Activated CD4-positive, alpha-beta T cell treated with anti-CD3 and anti-CD28 coated beads, Interleukin-2, Interleukin-4, amounts not matched to agents 100 ng/mL and 50 ng/mL, durations not matched to agents 16 hours and 8 hours (primary cell): ENCODE measurements at places on chromosomes 11 and 22.

DNA sequence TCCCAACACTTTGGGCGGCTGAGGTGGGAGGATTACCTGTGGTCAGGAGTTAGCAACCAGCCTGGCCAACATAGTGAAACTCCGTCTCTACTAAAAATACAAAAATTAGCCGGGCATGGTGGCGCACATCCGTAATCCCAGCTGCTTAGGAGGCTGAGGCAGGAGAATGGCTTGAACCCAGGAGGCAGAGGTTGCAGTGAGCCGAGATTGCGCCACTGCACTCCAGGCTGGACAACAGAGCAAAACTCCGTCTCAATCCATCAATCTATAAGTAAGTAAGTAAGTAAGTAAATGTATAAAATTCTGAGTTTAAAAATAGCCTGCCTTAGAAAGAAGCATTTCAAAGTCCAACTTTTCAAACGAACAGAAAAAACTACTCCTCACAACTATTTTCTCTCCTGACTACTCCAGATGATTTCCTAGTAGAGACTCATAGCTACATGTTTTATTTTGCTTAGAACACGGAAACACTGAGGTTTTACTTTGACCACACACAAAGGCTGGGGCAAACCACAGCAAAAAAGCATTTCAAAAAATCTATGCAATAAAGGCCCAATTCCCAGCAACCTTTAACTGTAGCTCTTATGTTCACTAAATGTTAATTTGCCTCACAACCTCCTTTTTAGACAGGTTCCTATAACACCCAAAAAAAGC lies 16.3 kb downstream of the SPTY2D1 start:
- DNase-seq = peak; percentile 74

- DNase-seq = peak; percentile 63
Measured at GRCh38 chr11:117818041-117818873, 6.3 kb downstream of the FXYD2 start.

DNA sequence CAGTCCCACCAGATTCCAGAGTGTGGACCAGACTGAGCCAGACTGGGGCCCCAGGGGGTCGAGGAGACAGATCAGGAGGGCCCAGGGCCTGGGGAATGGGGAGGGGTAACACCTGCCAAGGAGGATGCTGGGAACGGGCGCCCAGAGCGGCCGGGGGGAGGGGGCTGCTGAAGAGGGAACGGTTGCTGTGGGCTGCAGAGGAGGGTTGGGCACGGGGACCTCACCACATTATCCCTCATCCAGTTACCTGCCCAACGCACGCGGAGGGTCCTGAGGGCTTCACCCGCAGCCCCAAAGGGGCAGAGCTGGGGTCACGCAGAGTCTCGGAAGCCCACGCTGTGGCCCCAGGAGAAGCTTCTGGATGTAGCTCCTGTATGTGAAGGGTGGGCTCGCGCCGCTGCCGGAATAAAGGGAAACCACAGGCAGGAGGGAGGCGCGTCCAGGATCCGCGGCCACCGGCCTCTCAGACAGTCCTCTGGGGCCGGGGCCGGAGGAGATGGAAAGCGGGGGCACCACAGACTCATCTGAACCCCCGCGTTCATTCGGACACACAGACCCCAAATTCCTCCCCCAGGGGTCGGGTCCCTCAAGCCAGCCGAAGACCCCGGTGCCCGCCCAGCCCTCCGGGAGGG lies 866 bp upstream of the SELENOO start:
- DNase-seq = no peak

DNA sequence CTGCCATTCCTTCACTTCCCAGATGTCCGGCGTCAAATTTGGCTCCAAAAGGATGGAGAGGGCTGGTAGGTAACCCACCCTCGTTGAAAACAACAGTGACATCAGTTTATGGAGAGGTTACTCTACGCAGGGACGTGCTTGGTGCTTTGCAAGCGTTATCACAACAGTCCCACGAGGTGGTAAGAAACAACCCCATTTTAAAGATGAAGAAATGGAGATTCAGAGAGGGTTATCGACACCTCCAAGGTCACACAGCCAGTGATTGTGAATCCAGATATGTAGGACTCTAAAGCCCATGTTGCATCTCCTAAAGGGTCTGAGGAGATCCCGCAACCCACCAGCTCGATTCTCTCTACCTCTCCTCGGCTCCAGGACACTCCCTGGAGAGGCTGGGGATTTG lies 773 bp downstream of the MIAT start:
- peak; percentile 28 for DNase-seq

DNA sequence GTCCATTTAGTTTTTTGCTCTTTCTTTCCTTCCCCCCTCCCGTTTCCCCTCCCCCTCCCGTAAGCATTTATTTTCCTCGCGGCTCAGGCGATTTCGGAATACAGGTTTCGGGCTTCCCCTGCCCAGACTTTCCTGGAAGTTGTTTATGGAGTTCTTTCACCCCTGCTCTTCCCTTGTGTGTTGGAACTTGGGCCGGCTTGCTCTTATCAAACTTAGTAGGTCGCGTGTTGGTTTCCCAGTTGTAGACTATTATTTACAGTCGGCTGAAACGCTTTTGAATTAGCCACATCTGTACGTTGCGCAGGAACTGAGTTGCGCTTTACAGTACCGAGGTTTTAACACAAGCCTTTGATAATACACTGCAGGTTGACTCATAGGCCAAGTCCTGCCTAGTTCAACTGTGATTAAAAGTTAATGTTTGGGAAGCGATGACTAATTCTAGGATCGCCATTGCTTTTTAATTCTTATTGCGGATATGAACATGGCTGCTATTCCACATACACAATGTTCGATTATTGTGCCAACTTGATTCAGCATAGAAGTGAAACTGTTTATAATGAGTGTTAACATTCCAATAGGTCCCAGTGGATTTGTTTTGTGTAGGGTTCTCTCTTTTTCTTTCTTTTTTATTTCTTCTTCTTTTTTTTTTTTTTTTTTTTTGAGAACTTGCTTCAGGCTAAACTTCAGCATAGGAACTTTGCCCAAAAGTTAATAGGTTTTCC lies 1.7 kb downstream of the YAP1 start:
- peak; percentile 25 for DNase-seq

GRCh38 chr11:119712459-119713358 lies 16.3 kb downstream of the NECTIN1 start:
- no peak for DNase-seq

DNA sequence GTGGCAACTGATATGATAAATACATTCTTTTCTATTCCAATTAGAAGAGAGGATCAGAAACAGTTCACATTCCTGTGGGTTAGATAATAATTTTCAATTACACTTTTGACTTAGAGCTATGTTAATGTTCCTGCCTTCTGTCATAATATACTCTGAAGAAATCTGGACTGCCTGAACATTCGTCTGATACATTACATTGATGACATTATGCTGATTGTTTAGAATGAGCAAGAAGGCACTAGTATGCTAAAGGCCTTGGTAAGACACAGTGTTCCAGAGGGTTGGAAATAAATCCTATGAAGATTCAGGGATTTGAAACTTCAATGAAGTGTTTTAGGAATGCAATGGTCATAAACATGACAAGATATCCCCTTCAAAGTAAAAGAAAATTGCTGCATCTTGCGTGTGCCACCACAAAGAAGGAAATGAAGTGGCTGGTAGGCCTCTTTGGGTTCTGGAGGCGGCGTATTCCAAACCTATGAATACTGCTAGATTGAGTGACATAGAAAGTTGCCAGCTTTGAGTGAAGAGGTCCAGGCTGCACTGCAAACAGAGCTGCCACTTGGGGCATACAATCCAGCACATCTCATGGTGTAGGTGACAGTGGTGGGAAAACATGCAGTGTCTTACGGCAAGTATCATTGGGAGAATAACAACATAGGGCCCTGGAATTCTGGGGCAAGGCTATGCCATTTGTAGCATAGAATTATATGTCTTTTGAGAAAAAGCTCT lies 21.2 kb upstream of the PDE3B start:
- no peak for DNase-seq

- DNase-seq = peak; percentile 47
Measured at GRCh38 chr22:44182588-44183286, 2.0 kb downstream of the PARVG start.

- no peak for DNase-seq
Measured at GRCh38 chr11:104830080-104830479, 68.2 kb downstream of the CASP12 start.

DNA sequence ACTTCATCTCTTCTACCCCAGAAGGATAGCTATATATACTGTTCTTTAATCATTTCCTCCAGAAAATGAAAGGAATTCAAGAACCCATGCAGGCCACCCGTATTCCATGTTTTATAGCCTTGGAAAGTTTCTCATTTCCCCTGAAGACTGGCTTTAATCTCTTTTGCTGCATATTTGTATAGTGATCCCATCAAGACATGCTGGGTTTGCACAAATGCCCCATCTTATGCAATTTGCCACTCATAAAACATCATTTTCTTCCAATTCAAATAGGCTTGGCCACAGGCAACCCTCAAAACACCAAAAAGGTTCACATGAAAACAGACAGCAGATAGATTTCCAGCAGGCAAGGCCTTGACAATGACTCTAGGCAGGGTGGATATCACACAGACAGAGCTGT lies 28.3 kb upstream of the APOA1 start:
- DNase-seq = no peak

DNA sequence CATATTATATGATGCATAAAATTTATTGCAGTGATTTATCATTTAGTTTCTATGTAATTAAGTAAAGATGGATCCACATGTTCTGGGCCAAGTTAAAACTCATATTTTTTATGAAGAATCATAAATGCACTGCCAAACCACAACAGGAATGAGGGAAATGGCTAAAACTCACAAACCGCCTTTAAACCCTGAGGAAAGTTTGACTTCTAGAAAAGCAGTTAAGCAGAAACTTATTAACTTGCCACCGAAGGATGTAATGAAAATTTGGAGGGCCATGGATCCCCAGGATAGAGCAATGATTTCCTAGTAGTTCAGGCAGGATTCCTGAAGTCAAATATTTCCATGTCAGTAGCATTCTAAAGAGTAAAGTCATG lies 218.3 kb upstream of the CTSC start:
- DNase-seq = no peak

DNA sequence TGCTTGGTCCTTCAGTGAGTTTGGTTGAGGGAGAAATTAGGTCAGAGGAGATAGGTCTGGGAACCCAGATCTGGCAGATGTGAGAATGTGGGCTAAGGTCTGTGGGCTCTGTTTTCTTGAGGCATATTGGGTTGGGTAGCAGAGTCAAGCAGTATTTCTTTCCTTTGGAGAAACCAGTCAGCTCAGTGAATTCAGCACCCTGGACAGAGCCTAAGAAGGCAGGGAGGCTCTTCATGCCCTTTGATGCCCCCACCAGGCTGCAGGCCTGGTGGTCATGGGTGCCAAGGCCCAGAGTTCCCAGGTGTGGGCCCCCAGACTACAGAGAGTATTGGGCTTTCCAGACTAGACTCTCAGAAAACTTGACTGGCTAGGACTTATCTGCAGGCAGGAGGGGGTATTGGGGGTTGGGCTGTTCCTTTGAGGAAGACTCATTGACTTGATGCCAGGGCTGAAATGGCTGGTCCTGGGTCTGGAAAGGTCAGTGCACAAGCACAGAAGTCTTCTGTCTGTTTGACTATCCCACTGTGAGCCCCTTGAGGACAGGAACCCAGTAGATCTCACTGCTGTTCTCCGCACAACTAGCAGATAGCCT lies 45.3 kb upstream of the NECTIN1 start:
- DNase-seq = no peak
